Karpas-422 (cell line): ENCODE measurements at places on chromosomes 12 and 14.
A peak's percentile ranks its signal among the peaks of the same experiment; 100 is the strongest.

GRCh38 chr12:110677206-110677911 lies 11.6 kb downstream of the HVCN1 start:
- DNase-seq = peak; percentile 55

GRCh38 chr14:23121361-23121771 lies 2.3 kb upstream of the CEBPE start:
- DNase-seq = no peak

- DNase-seq = no peak
Observed at GRCh38 chr12:34361721-34362316, 339.5 kb downstream of the ALG10 start.

DNA sequence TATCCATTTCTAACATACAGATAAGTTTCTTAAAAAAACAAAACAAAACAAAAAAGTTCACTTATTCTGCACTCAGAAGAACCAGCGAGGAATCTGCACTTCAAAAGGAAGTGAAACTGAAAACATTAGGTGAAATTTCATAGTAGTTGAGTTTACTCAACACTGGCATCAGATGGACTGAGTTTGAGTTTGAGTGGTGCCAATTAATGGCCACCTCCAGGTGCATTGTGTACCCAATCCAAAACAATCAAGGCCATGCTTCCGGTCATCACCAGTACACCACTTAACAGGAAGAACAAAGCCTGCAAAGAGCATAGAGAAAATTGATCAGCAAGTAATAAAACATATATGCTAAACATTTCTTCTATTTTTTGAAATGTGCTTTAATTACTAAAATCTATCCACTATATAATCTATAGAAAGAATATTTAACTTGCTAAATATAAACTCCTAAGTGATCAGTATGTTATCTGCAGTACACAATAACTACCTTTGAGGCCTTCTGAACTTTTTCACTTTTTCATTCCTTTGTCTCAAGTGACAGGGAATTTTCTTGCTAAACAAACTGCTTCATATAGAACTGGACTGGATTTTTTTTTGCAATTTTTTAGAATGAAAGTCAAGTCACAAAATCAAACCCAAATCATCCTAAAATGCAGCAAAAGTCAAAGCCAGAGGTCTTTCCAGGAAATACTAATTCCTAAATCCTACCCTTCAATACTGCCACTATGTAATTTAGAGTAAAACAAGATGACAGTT lies 11.5 kb downstream of the SLC38A2 start:
- DNase-seq = no peak
